ENCODE measurements at places on chromosomes 7 and 10.

DNA sequence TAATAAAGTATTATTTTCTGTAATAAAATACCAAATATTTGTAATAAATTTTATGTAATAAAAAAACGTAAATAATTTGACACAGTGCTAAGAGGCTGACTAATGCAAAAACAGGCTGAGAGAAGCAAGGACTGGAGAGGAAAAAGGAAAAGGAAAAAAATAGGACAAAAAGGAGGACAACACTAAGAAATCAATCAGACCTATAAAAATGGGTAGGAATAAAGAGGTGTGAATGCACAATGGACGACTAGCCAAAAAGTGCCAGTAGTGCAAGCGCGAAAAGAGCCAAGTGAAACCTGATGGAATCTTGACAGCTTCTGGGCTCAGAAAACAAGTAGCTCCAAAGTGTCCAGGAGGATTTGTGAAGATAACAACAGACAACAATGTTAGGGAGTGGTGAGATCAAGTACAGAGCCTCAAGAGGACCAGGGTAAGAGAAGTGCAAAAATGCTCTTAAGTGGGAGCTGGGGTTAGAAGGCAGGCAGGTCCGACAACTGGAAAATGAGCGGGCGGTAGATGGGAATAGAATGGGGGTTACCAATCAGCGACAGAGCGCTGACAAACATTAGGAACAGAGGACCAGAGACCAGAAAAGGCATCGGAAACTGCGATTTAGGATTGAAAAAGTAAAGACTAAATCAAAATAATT lies 1.2 kb downstream of the BRAF start:
- DNase-seq: peak; percentile 14

GRCh38 chr10:48287417-48288391 lies 13.2 kb upstream of the FRMPD2 start:
- DNase-seq: no peak

DNA sequence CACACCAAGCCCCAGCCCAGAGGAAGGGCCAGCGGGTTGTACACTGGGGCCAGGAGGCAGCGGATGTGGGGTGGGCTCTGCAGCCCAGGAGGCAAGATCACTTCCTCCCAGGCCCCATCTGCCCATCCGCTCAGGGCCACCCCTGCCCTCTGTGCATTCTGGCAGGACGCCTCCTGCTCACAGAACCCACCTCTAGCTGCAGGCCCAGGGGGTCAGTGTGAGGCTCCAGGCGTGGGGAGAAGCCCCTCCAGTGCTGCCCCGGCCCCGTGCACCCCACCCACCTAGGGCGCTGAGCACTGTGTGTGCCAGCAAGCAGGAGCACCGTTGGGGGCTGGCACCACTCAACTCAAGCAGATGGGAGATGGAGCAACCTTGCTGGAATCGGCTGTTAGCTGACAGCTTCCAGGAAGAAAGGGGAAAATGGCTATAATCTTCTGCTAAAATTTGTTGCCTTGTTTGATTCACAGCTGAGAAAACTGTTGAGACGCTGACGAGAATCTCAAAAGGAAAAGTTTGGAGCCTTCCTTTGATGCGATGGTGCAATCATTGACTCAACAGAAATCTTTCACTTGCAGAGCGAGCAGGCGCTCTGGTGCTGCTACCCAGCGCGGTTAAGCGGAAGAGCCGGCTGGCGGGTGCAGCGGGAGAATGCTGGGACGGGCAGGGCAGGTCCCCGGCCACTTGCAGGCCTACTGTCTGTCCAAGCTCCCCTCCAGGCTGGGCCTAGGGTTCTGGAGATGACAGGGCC lies 276.1 kb downstream of the ELFN1 start:
- DNase-seq: no peak

DNA sequence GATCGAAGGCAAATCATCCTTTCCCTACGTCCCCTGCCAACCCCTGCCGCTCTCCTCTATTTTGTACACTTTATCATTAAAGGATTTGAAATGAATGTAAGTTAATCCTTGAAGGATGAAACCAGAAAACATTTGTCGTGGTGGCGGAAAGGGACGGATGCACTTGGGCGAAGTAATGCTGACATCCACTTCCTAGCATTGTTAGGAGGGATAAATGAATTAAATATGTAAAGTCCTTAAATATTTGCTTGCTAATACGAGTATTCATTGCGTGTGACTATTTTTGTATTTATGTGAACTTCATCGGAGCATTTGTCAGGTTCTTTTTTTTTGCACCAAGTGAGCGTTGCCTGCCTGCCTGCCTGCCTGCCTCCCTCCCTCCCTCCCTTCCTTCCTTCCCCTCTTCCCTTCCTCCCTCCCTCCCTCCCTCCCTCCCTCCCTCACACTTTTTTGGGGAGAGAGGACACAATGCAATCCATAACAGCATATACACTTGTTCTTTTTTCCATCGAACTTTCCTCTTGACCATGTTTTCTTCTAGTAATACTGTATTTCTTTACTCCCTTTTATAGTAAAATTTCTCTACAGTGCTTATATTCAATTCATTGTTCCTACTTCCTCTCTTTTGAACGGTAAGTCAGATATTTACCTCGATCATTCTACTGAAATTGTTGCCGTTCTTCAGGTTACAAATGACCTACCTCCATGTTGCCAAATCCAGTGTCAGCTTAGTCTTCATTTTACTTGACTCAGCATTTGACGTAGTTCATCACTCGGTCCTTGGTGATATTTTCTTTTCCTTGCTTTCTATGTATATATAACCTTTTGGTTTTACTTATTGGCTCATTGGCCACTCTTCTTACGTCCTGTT lies 831 bp downstream of the CCDC7 start:
- DNase-seq: peak; percentile 4

DNA sequence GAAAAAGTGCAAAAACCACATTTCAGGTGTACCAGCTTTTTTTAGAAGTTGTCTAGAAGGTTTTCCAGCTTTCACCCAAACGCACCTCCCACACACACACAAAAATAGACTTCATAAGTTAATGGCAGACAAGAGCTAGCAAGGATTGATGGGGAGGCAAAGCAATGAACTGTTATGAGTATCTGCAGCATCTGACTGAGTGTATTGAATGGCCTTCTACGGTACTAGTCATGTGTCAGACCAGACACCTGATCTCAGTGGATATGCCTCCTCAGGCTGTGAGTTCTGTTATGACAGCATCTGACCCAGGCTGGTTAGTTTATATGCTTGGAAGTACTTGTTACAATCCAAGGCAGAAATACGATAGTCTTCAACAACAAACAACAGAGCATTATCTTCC lies 406.1 kb upstream of the AUTS2 start:
- no peak for DNase-seq
